GM23338 (cell line): ENCODE measurements at places on chromosomes 3 and 15. TPM values are rescaled to one million over a fixed set of nuclear protein-coding genes. Genes with fewer than 3 reads are reported as not detected.

The NISCH gene
- 65.9 and 76.4 TPM in 2 replicates for total RNA-seq

The LIPC gene
- total RNA-seq = not detected in 2 replicates

GRCh38 chr3:79598594-79598993 is 169.2 kb downstream of the ROBO1 start:
- no peaks in the 10 kb centered on the region for H3K36me3 ChIP-seq
- peaks cover 12% of the 10 kb centered on the region for H3K4me1 ChIP-seq
- no peaks in the 10 kb centered on the region for H3K27me3 ChIP-seq

DNA sequence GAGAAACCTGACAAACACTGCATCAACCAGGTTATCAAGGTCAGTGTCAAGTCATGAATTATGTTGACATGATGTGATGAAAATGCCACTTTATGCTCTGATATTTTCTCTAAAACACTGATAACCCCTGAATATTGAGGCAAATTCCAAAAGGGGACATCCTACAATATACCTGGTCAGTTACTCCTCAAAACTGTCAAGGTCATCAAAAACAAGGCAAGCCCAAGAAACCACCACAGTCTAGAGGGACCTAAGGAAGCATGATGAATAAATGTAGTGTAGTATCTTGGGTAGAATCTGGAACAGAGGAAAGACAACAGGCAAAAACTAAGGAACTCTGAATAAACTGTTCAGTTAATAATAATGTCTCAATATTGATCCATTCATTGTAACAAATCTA is 275.3 kb upstream of the THRB start:
- DNase-seq = no peak
- H3K4me1 ChIP-seq = no peaks in the 10 kb centered on the region
- no peaks in the 10 kb centered on the region for H3K27me3 ChIP-seq
- no peak overlapping the region for H3K27ac ChIP-seq
- H3K4me3 ChIP-seq = no peak overlapping the region
- H3K36me3 ChIP-seq = no peaks in the 10 kb centered on the region

DNA sequence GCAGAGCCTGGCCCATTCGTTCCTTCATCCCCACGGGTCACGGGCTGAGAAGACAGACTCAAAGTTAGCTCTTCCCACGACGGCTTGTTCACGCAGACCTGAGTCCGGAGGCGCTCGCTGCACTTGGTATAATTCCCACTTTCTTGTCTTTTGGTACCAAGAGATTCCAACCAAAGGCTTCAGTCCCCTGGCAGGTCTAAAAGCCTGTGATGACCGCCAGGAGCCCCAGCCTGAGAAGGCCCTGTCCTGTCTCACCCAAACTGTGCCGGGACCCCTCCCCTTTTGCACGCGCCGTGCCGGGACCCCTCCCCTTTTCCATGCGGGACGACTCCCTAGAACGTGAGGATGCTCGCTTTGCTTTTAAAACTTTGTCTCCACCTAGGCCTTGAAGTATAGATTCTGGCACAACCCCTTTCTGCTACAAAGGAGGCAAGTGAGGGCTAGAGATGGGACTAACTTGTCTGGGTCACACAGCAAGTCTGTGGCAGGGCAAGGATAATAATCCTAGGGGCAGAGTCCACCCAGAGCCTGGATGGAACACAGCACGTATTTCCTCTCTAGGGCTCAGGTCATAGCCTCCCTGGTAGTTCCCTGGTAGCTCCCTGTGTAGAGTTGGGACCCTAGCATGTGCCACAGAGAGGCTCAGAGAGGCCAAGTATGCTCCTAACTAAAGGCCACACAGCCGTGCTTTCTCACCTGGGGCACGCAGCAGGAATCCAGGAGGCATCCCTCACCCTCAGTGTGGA is 211.3 kb downstream of the XXYLT1 start:
- H3K4me1 ChIP-seq = no peaks in the 10 kb centered on the region
- H3K36me3 ChIP-seq = no peaks in the 10 kb centered on the region
- H3K27ac ChIP-seq = no peak overlapping the region

DNA sequence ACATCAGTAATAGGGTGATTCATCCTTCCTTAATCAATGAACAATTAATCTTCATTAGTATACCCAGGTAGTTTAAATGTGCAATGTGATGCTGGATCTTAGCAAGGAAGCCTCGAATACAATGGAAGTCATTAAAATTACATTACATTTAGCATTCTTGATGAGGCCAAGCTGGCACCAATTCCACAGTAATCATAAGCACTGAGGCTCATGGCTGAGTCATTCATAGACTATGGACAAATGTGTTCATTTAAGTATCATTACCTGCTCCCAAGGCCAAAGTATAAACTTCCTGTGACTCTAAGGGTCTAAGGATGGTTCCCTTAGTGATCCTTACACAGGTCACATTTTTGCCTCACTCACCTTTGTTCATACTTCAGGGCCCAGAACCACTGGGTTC is 266.4 kb upstream of the CDIN1 start:
- H3K27me3 ChIP-seq = no peaks in the 10 kb centered on the region
- no peak for DNase-seq
- H3K4me1 ChIP-seq = no peaks in the 10 kb centered on the region
- H3K4me3 ChIP-seq = no peak overlapping the region
- H3K36me3 ChIP-seq = no peaks in the 10 kb centered on the region
